Vein endothelial cell (primary cell): ENCODE measurements at places on chromosomes 4 and X. TPM values are rescaled to one million over a fixed set of nuclear protein-coding genes. Genes with fewer than 3 reads are reported as not detected.

MRPL1 gene
- 35.6 and 38.9 TPM in 2 replicates for total RNA-seq

YIPF6 gene
- total RNA-seq = 24.2 and 30.4 TPM in 2 replicates

HSFX4 gene
- total RNA-seq = not detected in 2 replicates

AMOT gene
- 0.96 and 0.98 TPM in 2 replicates for total RNA-seq

GIMD1 gene
- total RNA-seq = not detected in 2 replicates

AMBN gene
- not detected in 2 replicates for total RNA-seq

SLC34A2 gene
- total RNA-seq = under 0.01 TPM in 1 of 2 replicates, not detected in the other

S100P gene
- total RNA-seq = not detected in 2 replicates

MRFAP1L1 gene
- 27.1 and 39.4 TPM in 2 replicates for total RNA-seq
